Left ventricle myocardium inferior (tissue), 1 donor: ENCODE measurements at places on chromosomes 6 and 20.

GRCh38 chr20:53904261-53904660 is 166.1 kb downstream of the BCAS1 start:
- no peak for DNase-seq

DNA sequence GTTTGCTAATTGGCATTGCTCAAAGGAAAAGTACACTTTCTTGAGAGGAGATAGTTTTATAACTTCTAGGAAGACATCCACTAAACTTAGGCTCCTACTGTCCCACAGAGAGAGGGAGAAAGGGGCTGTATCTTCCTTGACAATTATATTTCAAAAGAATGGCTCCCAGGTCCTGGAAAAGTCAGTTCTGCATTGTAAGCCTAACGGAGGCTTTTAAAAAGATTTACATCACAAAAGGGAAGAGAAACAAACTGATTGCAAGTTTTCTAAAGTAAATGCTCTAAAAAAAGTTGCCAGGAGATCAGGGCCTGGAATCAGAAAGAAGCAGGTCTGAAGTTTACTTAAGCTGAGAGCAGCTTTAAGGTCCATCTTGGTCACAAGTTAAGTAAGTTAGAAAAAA is 839.5 kb downstream of the FRK start:
- DNase-seq = no peak

- no peak for DNase-seq
Measured at GRCh38 chr20:48615871-48616270, 211.9 kb downstream of the PREX1 start.

DNA sequence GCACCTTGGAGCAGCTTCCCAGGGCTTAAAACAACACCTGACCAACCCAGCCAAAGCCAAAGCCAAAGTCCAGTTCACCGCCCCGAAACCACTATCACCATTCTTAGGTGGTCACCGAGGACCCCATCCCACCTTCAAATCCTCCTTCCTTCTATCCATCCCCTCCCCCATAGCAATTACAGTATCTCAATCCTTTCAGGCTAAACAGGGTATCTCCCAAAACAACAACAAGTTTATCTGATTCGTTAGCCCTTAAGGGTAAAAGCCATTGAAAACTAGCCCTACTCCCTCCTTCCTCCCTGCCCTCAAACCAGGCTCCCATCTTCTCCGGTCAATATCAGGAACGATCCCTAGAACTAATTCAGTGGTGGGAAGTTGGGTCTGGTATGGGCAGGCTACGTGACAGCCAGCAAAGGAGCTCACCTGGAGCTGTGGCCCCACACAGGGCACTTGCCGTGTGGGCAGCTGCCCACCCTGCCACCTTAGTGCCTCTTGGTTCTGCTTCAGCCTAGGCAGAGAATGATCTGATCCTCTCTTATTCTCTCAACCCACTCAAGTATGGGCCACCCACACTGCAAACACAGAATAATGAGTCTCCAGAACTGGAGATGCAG is 2.0 kb downstream of the ARHGAP18 start:
- DNase-seq = no peak

DNA sequence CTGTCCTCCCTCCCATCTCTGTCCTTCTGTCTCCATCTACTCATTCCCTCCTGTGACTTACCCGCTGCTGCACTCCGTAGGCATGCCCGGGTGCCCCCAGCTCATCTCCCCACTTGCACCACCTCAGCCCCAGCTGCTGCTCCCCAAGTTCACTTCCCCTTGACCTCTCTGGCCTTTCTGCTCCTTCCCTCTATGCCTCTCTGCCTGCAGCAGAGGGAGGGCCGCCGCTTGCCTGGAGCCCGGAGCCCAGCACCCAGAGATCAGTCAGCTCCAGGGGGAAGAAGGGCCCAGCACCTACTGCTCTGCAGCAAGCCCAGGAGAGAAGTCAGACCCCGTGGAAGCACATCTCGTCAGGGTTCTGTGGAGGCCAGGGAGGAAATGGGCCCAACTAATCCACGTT is 97.4 kb downstream of the LRFN2 start:
- no peak for DNase-seq

- no peak for DNase-seq
Measured at GRCh38 chr6:94190030-94190429, 770.7 kb upstream of the EPHA7 start.

DNA sequence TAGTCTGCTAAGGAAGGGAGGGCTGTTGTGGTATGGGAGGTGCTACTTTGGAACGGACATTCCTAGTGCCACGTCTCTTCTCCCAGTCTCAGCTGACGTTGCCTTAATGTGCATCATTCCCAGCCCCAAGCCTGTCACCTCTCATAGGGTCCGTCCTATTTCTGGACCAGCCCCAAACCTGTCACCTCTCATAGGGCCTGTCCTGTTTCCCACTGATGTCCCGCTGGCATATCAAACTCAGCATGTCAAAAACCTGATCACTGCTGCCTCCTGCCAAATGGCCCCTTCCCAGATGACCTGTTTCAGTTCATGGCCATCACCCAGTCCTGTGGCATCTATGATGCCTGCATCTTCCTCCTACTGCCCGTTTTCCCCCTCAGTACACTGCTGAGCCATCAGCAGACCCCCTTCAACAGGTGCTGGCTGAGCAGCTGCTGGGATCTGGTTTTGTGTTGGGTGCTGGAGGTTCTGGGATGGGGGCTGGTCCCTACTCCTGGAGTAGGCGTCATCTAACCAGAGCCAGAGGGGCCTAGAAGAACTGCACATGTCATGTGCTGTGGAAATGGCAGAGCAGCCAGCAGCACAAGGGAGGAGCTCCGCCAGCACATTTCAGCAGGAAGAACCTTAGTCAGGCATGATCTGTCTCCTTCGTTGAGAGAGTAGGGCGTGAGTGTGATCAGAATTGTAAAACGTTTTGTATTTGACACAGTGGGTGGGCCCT is 3.3 kb downstream of the ENTPD6 start:
- DNase-seq = no peak

- no peak for DNase-seq
Measured at GRCh38 chr6:132300323-132300949, 100.8 kb downstream of the MOXD1 start.

- no peak for DNase-seq
Measured at GRCh38 chr20:20455926-20456325, 88.0 kb downstream of the INSM1 start.

DNA sequence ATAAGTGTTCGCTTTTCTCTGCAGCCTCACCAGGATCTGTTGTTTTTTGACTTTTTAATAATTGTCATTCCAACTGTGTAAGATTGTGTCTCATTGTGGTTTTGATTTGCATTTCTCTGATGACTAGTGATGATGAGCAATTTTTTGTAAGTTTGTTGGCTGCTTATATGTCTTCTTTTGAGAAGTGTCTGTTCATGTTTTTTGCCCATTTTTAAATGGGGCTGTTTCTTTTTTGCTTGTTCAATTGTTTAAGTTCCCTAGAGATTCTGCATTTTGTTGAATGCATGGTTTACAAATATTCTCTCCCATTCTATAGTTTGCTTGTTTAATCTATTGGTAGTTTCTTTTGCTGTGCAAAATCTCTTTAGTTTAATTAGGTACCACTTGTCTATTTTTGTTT is 295.9 kb downstream of the PACRG start:
- no peak for DNase-seq

GRCh38 chr20:8299921-8300320 is 167.9 kb downstream of the PLCB1 start:
- no peak for DNase-seq

- no peak for DNase-seq
Measured at GRCh38 chr6:26271668-26272024, 93.4 kb upstream of the BTN3A2 start.

GRCh38 chr6:53168516-53169267 is 20.1 kb upstream of the GCM1 start:
- no peak for DNase-seq

- DNase-seq = no peak
Measured at GRCh38 chr6:41545247-41545702, 906 bp upstream of the FOXP4 start.

DNA sequence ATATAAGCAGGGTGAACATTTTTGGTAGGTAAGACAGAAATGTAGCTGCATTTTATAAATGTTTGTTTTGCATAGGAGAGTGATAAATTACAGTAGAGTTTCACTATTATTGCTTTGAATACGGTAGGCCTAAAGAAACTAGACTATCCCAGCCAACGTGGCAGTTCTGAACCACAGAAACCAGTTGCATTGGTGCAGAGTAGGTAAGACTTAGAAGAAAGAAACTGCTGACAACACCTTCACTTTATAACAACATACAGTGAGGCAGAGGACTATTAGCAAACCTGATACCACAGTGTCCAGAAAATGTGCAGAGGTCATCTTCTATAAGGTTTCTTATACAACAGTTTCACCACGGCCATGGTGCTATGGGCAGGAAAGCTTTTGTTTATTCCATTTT is 566.1 kb downstream of the KIF16B start:
- no peak for DNase-seq

DNA sequence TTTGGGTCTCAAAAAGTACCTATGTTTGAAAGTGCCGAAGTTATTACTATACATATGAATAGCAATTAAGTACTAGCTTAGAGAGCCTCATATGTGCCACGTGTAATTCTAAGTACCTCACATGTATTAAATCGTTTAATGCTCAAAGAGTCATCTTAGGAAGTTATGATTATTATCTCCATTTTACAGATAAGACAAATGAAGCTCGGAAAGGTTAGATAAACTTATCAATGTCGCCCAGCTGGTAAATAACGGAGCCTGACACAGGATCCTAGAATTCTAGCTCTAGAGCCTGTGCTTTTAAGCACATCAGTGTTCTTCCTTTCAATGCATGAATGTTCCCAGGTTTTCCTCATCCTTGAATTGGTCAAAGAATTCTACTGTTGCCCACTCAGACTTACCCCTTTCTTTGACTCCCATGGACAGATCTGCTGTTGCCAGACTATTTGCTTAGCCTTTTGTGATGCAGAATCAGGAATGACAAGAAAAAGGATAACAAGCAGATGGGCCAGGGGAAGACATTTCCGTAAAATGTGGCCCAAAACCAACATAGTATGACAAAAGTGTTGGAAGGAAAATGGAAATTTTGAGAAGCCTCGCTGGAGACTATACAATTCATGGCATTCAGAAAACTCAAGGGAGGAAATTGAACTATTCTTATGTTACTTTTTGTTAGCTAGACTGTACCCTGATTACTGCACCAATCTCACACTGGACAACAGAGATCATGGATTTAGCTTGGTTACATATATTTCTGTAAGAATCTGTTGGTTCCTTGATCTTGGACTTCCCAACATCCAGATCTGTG is 237.1 kb upstream of the CITED2 start:
- no peak for DNase-seq

GRCh38 chr6:119128252-119128912 is 49.9 kb upstream of the FAM184A start:
- no peak for DNase-seq

DNA sequence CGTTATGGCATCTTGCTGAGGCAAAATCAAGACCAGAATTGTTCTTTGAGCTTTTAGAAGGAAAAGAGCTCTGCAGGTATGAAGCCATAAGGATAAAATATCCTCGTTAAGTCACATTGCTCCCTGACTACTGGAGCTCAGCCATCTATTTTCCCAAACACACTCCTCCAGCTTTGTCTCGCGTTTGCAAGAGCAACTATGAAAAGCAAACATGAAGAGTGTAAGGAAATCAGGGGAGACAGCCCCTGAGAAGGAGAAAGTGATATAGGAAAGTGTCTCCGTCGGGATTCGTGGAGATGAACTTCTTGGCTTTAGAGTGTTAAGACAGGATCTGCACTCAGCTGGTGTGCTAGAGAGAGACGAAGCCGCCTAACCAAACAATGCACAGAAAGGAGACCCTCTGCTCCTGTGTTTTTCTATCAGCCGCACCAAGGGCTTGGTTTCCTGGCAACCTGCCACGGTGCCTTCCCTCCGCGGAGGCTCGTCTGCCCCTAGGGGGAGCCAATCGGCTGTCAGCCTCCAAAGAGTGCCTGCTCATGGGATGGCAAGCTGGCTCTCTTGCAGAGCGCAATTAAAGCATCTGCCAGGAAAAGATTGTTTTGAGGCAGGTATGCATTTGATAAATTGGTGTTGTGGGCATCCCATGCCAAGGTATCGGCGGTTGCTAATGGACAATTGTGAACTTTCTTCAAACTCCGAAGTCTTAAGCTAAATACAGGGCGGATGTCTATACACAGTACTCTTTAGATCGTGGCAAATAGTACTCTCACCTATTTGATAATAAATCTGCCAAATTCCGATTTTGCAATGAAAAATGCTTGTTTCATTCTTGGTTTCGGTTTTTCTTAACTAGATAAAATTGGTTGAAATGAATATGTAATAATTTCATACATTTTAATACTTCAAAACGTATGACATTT is 603.2 kb downstream of the RNF144B start:
- DNase-seq = peak; percentile 64

DNA sequence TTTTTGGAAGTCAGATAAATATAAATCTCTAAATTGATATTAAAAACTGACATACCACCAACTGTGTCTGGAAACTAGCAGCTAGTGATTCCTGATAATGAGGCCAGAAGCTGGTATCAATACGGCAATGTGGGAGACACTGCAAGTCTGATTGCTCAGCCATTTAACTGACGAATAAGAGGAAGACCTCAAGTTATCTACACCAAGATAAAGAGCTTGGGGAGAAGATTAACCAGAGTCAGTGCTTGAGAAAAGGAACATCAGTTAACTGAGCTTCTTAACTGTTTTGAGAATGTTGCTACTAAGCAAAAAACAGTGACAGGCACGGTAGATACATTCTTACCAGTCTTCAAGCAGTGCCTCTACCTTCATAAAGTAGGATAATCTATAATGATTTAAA is 140.4 kb upstream of the TENT5A start:
- DNase-seq = no peak

DNA sequence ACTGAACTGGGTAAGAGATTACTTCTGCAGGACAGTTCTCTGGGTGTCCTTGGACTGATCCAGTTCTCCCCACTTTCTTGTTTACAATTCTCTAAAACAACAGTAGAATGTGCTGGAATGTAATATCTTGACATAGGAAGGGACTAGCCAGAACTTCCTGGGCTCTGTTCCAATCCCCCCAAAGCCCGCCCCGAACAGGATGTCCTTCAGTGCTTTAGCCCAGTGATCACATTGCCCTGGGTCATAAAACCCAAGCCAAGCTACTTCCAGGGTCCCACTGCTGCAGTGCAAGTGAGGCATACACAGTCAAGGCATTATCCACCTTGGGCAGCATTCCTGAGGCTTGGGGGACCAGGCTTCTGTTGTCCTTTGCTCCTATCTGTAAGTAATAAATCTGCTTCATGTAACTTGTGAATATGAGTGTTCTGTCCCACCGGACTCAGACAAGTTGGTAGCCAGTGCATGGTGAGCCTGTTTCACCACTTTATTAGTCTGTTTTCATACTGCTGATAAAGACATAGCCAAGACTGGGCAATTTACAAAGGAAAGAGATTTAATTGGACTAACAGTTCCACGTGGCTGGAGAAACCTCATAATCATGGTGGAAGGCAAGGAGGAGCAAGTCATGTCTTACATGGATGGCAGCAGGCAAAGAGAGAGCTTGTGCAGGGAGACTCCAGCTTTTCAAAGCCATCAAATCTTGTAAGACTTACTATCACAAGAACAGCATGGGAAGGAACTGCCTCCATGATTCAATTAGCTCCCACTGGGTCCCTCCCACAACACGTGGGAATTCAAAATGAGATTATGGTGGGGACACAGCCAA is 23.5 kb downstream of the FITM2 start:
- peak; percentile 48 for DNase-seq

GRCh38 chr20:63087872-63088680 is 81.3 kb upstream of the BHLHE23 start:
- peak; percentile 3 for DNase-seq
